ENCODE measurements at places on chromosomes 5 and 9.
A peak's percentile ranks its signal among the peaks of the same experiment; 100 is the strongest.

DNA sequence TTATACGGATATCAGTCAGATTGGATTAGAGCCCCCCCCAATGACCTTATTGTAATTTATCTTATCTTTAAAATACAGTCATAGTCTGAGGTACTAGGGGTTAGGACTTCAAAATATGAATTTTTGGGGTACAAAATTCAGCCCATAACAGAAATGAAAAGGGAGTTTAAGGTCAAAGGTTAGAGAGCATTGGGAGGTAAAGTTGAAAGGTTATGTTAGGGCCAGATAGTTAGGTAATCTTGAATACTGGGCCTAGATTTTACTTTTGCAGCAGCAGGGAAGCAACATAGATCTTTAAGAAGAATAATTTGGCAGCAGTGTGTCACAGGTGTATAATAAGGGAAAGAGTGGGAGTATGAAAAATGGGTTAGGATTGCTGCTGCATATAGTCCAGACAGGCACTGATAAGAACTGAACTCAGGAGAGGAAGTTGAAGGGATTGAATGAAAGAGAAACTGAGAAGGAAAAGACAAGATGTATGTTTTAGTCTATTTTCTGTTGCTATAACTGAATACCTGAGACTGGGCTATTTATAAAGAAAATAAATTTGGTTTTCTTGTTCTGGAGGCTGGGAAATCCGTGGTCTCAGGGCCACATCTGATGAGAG is 10.7 kb upstream of the GCNT4 start:
- no peak for DNase-seq

- DNase-seq = no peak
Observed at GRCh38 chr9:119370816-119371215, 1.6 kb upstream of the BRINP1 start.

DNA sequence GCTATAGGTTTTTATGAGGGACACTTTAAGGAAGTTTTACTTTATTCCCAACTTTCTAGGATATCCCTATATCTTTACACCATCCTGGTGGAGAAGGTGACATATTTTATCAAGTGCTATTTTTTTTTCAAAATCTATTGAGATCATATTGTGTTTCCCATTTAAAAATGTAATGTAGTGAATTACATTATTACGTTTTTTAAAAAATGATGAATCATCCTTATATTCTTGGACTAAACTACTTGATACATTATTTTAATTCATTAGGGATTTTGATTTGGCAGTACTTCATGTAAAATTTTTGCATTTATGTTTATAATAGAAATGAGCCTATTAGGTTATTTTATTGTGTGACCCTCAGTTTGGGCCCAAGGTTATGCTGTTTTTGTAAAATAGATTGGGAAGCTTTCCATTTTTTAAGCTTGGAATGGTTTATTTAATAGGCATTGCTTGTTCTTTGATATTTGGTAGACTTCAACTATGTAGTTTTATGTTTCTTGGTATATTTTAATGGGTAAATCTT is 4.1 kb downstream of the TMEM38B start:
- no peak for DNase-seq

DNA sequence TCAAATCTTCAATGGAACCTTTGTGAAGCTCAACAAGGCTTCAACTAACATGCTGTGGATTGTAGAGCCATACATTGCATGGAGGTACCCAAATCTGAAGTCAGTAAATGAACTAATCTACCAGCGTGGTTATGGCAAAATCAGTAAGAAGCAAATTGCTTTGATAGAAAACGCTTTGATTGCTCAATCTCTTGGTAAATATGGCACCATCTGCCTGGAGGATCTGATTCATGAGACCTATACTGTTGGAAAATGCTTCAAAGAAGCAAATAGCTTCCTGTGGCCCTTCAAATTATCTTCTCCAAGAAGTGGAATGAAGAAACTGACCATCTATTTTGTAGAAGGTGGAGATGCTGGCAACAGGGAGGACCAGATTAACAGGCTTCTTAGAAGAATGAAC is 54.7 kb upstream of the TTC39B start:
- DNase-seq = no peak

DNA sequence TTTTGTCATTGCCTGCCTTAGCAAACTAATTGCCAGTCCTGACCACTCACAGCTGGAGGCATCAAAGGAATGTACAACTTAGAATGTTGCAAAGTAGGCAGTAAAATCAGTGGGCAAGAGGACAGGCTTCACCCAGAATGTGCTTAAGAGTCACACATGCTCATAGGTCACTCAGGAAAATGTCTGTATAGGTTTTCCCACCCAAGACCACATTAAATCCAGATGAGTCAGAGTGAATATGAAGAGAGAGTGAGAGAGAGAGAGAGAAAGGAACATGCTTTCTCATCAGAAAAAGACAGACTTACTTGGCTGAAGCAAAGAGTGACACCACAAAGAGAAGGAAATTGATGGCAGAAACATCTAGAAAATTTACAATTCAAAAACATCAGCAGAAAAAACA is 37.9 kb downstream of the PLEKHG4B start:
- DNase-seq = peak; percentile 23

- no peak for DNase-seq
Observed at GRCh38 chr5:59186623-59187022, 603.7 kb downstream of the RAB3C start.

DNA sequence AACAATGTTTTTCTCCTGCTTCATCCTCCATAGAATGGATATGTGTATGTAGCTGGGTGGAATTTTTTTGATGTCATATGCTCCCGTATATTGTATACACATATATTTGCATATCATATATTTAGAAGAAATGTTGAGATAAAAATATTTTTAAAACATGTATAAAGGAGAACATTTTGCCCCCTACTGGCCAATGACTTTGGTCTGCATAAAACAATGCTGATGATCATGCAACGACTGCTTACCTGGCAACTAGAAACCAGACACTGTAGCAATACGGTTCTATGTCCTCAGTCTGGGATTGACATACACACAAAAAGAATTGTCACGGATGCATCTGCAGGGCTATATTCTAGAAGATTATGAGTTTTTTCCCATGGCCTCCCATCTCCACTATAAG is 503.6 kb downstream of the ELAVL2 start:
- DNase-seq = no peak

GRCh38 chr5:179224741-179225140 is 120.5 kb downstream of the ADAMTS2 start:
- DNase-seq = no peak

GRCh38 chr5:127440831-127441230 is 76.6 kb upstream of the PRRC1 start:
- DNase-seq = peak; percentile 46

DNA sequence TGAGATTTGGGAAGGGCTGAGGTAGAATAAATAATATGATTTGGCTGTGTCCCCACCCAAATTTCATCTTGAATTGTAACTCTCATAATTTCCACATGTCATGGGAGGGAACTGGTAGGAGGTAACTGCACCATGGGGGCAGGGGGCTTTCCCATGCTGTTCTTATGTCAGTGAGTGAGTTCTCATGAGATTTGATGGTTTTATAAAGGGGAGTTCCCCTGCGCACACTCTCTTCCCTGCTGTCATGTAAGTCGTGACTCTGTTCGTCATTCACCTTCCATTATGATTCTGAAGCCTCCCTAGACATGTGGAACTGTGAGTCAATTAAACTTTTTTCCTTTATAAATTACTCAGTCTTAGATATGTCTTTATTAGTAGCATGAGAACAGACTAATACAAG is 115.5 kb upstream of the STARD4 start:
- DNase-seq = no peak

DNA sequence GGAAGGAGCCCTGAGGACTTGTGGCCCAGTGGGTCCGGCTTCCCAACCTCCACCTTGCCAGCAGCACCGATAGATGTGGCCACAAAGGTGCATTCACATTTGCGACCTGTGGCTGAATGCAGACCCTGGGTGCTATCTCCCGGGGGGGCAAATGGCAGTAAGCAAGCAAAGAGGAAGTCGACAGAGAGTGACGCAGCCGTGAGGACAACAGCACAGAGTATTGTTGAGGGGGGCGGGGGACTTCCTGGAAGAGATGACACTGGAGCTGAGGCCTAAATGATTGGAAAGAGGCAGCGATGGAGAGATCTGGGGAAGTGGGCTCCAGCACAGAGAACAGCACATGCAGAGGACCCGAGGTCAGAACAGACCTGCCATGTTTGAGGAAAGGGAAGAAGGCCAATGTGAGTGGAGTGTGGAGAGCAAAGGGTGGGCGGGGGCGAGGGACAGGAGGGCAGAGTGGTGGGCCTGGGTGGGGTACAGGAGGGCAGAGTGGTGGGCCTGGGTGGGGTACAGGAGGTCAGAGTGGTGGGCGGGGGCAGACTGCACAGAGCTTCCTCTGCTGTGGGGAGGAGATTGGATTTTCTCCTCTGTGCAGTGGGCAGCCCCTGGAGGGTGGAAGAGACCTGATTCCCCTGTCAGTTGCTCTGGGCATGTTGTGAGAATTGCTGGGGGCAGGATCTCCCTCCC is 42.6 kb downstream of the ADAMTS2 start:
- DNase-seq = no peak

- peak; percentile 90 for DNase-seq
Observed at GRCh38 chr5:38783011-38783561, 62.7 kb upstream of the OSMR start.

GRCh38 chr9:11749396-11749795 is 943.8 kb upstream of the TYRP1 start:
- no peak for DNase-seq

DNA sequence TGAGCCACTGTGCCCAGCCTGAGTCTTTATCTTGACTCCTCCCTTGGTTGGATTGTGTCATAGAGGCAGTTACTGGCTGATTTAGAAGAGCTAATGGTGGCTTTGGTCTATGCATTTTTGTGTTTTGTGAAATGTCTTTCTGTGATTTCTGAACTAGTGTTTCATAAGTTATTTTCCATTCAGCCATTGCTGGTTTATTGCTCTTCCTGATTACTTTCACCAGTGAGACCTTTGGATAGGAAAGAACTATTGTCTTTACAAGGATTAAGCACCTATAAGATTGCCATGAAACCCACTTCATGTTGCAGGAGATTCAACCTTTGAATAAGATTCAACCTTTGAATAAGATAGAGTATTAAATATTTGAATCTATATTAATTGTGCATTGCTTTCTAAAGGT is 8.7 kb upstream of the HAPLN1 start:
- no peak for DNase-seq
